ENCODE measurements at places on chromosomes 4 and X.

GRCh38 chr4:3066836-3067400 is 7.4 kb downstream of the HTT-AS start:
- DNase-seq, result no peak

DNA sequence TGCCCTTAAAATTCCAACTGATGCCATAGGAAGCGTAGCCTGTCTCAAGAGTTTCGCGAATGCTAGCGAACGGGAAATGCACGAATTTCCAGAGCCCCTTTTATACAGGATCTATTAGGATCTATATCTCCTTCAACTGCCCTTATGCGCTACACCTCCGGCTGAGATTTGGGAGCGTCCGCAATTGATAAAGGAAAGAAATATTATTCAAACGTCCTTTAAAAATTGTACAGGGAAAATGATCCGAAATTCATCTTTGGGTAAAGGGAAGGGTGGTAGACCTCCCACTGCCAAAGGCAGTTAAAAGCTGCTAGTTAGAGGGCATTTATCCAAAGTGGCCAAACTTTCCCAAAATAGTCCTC is 609 bp downstream of the NR3C2 start:
- DNase-seq, result no peak

- no peak for DNase-seq
These were observed 96.7 kb downstream of the NR3C2 start for GRCh38 chr4:148345509-148345908.

DNA sequence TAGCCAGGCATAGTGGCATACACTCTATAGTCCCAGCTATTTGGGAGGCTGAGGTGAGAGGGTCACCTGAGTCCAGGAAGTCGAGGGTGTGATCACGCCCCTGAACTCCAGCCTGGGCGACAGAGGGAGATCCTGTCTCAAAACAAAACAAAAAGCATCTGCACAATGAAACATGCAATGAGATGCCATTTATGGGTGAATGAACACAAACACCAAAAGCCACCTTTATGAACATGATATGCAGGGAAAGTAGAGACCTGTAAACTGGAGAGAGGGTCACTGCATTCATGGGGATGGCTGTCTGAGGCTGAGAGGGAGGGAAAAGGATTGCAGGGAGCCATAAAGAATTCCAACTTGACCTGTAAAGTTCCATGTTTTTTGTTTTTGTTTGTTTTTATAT is 70.7 kb downstream of the EVC start:
- no peak for DNase-seq

GRCh38 chr4:24226023-24226422 is 336.2 kb upstream of the PPARGC1A start:
- DNase-seq, result no peak

- DNase-seq, result peak; percentile 31
These were observed 40.5 kb upstream of the GPR78 start for GRCh38 chr4:8539661-8540060.

GRCh38 chr4:1593881-1594345 is 90.2 kb downstream of the FAM53A start:
- no peak for DNase-seq

DNA sequence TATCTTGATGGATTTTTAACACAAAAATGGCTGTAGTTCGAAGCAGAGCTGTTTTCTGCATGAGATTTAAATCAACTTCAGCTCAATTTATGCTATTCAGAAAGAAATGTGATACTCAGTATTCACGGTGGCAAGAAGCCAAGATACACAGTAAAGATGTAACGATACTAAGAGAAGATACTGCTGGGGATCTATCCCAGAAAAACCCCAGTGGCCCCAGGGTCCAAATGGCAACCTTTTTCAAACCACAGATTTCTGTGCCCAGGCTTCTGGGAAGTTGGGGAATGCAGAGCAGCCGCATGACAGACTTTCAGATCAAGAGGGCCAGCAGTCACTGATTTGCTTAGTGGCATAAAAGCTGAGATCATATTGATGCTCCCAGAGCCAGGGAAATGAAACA is 353.9 kb downstream of the AFF2 start:
- no peak for DNase-seq

GRCh38 chrX:40148385-40149285 is 50.9 kb upstream of the BCOR start:
- DNase-seq, result no peak

DNA sequence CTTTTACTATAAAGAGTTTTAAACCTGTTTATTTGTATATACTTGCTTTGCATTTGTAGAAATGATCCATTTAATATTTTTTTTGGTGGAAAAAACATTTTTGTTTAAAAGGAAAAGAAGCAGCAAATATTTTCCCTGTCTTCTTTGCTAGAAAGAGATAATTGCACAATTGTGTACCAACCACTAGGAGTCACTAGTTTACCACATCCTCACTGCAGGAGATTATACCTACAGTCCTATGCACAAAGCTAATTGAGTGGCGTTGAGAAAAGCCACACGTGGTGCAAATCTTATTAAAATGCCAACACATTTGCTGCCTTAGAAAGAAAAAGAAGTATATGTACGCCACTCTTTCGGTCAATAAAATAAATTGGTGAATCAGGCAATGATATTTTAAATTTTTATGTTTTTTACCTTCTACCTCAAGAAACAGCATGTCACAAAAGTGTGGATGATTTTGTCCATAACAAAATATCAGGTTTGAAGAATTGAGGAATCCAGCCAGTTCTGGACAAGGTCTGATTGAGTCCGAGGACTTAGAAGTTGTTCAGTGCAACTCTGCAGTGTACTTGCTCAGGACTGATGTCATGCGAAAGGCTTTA is 102.9 kb downstream of the GRXCR1 start:
- DNase-seq, result no peak

GRCh38 chr4:119623025-119623424 is 5.6 kb downstream of the PDE5A start:
- DNase-seq, result no peak

- DNase-seq, result no peak
These were observed 525.4 kb upstream of the HS3ST1 start for GRCh38 chr4:11954093-11954492.
